ENCODE measurements at places on chromosomes 4 and X.
A peak's percentile ranks its signal among the peaks of the same experiment; 100 is the strongest.

- no peak for DNase-seq
Observed at GRCh38 chr4:82744284-82744968, 54.2 kb downstream of the SCD5 start.

GRCh38 chrX:46573331-46573891 is at the start of gene CHST7:
Gene CHST7, plus strand, starts transcription at chrX:46573765. Its CDS starts 167 bp downstream, at chrX:46573932.
- DNase-seq: no peak

DNA sequence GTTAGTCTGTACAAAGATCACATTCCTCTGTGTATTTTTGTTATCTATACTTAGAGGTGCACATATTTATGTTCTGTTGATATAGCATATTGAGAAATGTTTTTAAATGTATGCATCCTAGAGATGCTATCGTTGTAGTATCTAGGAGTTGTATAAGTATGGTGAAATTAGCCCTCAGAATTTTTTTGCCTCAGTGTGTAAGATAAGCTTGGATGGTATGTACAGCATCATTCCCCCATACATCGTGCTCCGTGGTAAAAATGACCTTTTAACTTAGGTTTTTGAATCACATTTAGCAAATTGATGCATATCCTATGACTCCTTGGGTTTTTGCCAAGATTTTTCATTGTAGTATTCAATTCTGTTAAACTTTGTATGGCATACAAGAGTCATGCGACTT is 113.5 kb downstream of the RPA4 start:
- no peak for DNase-seq

DNA sequence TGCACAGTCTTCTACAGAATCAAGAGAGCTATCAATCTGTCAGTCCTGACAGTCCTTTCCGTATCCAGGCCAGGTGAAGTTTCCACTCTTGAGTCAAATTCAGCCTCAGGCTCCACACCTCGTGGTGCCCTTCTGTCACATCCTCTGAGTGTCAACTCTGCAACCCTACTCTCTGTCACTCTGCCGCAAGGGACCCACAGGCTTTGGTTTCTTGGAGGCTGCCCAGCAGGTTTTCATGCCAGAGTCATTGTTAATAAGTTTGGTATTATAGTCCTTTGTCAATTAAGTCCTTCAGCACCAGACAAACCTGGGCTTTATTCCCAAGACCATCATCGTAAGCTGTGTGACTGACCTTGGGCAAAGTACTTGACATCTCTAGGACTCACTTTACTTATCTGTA is 83.4 kb upstream of the KLHL13 start:
- DNase-seq: no peak

DNA sequence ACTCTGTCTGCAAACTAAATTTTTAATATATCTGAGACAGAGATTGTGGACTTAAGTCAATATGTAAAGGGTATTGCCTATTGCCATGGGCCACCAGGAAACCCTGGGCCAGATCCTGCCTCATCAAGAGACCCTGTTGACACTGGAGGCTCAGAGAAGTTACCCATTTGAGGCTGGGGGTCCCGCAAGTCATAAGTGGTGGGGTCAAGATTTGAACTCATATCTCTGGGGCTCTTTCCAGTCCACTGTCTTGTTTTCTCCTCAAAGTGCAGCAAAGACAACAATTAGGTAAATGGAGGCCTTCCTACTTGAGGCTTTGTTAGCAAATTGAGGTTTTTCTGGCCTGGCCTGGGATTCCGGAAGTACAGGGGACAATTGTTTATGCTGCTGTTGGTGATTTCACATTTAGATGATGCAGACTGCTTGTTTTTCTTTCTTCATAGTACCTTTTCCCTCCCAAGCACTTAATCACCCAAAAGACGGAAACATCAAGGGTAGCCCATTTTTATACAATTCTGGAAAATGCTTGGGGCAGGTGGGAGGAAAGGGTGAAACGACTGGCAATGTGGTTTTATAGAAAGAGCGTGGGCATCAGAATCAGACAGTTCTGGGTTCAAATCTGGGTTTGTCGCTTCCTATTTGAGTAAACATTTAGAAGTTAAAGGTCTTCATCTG is 160.0 kb downstream of the SMIM20 start:
- no peak for DNase-seq

- no peak for DNase-seq
Observed at GRCh38 chr4:110622841-110623717, at the start of gene PITX2. Gene PITX2, minus strand, starts transcription at chr4:110623077. Its CDS starts 617 bp downstream, at chr4:110622460.

GRCh38 chr4:11073621-11074051 is 355.1 kb downstream of the HS3ST1 start:
- DNase-seq: no peak

GRCh38 chr4:83118869-83119268 is 4.3 kb upstream of the PLAC8 start:
- no peak for DNase-seq

GRCh38 chr4:172348426-172348825 is 535.2 kb downstream of the GALNTL6 start:
- DNase-seq: no peak

- no peak for DNase-seq
Observed at GRCh38 chr4:155599085-155599484, 67.6 kb upstream of the GUCY1A1 start.

- no peak for DNase-seq
Observed at GRCh38 chrX:150872773-150873336, 25.6 kb downstream of the CD99L2 start.

DNA sequence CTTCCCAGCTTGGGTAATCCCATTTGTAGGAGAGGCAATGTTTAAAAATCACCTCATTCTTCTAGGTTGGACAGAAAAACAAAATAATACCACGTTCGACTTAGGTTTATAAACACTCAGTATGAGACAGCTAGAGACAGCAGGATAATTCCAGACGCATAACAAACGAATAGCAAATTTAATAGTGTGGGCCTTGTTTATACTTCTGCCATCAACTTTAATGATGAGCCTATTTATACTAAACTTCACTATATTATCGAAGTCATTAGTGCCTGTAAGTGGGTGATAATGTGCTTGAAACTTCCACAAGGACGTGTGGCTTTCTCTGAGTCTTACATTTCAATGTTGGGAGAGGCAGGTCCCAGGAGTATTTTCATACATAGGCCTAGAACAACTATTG is 255.7 kb upstream of the PPARGC1A start:
- no peak for DNase-seq

- no peak for DNase-seq
Observed at GRCh38 chr4:74823194-74823593, 28.9 kb upstream of the BTC start.

DNA sequence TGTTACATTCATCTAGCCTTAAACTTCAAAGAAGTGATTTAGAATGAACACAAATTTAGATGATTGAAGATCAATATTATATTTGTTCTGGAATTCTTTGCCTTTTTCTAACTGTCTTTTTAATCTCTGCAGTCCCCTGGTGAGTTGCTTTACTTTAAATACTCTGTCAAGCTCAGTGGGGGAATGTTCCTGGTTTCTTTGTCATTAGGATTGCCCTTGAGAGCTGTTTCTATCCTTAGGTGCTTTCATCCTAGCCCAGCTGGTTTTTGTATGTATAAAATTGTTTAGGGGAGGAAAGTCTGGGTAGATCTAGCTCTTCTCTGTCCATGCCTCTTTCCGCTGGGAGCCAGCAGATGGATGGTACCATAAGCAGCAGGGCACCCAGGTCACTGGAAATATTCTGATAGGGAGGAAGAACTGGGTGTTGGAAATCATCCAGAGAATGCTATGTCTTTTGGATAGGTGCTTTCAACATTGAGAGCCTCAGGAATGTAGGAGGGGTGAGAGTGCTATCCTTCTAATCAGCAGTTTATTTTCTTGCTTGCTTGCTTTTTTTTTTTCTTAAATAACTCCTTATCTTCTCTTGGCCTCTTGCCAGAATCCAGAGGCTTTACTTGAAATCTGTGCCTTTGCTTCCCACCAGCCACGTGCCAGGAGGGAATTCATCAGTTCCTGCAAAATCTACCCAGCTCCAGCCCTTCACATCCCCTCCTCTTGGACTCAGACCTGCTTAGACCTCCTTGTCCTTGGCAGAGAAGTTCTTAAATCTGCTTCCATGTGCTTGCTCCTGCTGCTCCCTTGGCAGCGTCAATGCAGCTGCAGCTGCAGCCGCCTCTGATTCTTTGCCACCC is 215.3 kb upstream of the ANXA3 start:
- DNase-seq: no peak

GRCh38 chr4:182478475-182478874 is 235.3 kb downstream of the TENM3 start:
- DNase-seq: no peak

GRCh38 chr4:61214680-61215079 is 14.6 kb downstream of the ADGRL3 start:
- no peak for DNase-seq

DNA sequence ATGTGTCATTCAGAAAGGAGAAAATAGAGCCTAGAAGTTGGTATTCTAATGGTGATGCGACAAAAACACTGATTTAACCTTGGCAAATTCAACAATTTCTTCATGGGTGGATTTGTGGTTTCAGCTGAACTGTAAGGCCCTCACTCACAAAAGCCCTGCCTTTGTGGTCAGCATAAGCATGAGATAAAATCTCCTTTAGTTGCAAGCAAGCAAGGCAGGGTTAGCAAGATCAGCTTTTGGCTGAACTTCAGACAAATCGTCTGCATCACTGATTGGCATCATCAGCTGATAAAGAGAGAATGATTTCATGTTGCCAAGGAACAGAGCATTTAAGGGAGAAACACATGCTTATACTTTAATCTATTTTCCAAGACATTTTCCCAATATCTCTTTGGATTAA is 2582.2 kb downstream of the PCDH7 start:
- no peak for DNase-seq

- no peak for DNase-seq
Observed at GRCh38 chr4:99029018-99029735, 33.7 kb downstream of the METAP1 start.

GRCh38 chrX:129690435-129690834 is 35.7 kb upstream of the APLN start:
- DNase-seq: no peak

- DNase-seq: no peak
Observed at GRCh38 chrX:10884246-10884645, 226.9 kb upstream of the HCCS start.

DNA sequence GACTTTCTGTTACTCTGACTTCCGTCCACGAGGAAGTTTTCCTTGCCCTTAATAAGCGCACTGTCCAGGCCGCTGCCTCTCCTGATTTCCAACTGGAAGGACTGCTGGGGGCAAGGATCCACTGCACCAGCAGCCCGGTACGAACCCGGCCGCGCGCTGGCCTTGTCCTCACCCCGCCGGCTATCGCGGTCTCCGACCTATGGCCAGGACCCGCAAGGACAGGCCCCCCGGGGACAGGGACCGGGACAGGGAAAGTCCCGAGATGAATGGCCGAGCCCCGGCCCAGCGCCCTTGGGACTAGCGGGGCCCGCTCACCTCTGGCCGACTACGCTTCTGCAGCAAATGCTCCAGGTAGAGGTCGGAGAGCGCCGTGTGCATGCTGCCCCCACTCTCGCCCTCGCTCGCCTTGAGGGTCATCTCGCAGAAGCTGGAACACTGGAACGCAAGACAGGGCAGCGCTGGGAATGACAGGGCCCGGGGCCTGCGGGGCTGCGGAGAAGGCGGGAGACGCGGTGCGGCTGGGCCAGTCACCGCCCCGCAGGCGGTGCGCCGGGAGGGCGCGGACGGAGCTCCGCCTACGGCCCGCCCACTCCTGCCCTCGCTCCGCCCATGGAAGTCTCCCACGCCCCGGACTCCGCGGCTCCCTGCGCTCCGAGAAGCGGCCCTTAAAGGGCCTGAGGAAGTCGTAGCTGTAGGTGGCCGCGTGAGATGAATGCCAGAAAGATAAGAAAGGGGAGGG is at the start of gene MPP1:
Gene MPP1 (minus strand): TSS at position 529 of the 739 bp plus-strand sequence. CDS start 112 bp downstream, at position 417.
- DNase-seq: peak; percentile 50

DNA sequence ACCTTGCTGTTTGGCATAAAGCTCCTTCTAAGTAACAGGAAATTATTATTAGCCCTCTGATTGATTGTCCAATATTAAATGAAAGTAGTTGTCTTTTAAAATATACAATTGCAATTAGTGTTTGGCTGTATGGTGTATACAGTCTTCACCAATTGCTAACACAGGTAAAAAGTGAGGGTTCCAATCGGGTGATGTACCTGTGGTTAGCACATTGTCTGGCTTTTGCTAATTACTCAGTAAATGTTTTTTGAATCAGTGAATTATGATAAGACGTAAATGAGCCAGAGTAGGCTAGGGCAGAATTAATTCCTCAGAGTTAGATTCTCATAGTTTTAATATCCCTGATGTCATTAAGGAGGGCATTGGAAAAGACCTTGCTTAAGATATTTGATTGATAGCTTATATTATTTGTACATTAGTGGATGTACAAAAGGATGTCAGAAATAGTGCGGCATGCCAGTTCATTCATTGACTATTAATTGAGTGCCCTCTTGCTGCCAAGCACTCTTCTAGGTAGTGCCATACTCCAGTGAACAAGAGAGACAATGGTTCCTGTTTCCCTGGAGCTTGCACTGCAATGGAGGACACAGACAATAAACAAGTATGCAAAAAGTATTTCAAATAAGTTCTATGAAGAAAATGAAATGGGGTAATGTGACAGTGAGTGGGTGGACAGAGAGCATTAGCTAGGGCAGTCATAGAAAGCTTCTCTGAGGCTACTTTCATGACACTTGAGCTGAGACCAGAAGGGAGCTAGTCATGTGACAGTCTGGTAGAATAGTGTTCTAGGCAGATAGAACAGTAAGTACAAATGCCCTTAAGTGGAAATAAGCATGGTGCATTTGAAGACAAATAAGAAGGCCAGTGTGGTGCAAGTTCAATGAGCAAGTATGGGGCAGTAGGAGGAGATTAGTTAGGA is 205.9 kb upstream of the CASK start:
- DNase-seq: no peak

- DNase-seq: no peak
Observed at GRCh38 chrX:119410027-119410819, 11.1 kb downstream of the SLC25A43 start.

DNA sequence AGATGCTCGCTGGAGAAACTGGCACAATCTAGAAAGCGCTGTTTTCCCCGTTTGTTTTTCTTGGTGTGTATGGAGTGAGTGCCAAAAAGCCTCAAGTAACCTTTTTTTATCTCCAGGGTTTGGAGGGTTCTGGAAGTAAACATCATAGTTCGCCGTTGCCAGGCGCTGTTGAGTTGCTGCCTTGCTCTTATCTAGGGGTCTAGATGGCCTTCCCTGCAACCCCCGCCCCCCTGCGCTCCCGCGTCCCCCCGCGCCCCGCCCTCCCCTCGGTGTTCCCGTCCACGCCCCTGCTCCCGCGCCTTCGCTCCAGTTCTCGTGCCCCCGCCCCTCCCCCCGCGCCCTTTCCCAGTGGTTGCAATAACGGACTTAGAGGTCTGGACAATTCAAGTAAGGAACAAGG is 555 bp upstream of the GCNA start:
- no peak for DNase-seq

- no peak for DNase-seq
Observed at GRCh38 chr4:89023140-89023539, 33.8 kb downstream of the FAM13A start.

DNA sequence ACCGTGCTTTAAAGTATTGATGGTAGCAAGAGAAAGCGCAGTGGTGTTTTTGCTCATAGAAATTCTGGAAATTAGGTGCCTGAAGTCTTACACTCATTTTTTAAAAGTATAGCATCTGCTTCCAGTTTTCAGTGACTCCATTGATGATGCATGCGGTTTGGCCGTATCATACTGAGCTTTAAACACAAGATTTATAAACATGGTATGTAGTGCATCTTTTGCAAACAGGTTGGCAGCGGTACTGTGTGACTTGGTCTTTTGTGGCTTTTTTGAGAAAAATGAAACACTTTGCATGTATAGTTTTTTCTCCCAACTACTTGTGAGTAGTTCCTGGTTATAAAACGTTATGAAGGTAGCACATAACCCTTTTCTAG is 2.0 kb downstream of the DDX3X start:
- DNase-seq: no peak

- no peak for DNase-seq
Observed at GRCh38 chr4:1842339-1842895, 13.5 kb downstream of the LETM1 start.

- no peak for DNase-seq
Observed at GRCh38 chr4:85933291-85933640, 426.6 kb downstream of the MAPK10 start.

Measured in stimulated activated CD8-positive, alpha-beta memory T cell treated with anti-CD3 and anti-CD28 coated beads, Interleukin-7, amount 100 ng/mL, for 1 hour (primary cell).